Activated T-cell treated with anti-CD3 and anti-CD28 coated beads for 24 hours (primary cell): ENCODE measurements at places on chromosomes 6 and 20.
A peak's percentile ranks its signal among the peaks of the same experiment; 100 is the strongest.

- DNase-seq = peak; percentile 72
These were observed 60.7 kb downstream of the TNFAIP3 start for GRCh38 chr6:137927777-137928218.

DNA sequence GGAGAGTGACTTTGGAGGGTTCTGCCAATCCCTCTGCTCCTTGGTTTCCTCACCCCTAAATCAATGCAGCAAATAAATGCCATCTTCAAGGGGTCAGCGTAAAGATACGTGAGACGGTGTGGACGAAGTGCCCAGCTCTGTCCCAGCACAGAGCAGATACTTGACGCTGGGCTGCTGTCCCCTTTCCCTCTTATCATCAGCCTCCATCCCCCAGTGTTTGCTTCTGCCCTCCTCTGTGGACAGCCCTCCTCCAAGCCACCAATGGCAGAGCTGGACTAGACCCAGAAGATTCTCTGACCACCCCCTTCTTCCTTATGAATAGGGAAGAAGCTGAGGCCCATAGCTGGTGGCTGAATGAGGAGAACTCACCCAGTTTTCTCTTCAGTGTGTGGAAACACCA is 17.7 kb upstream of the PI16 start:
- DNase-seq = no peak

- no peak for DNase-seq
These were observed 21.2 kb upstream of the APMAP start for GRCh38 chr20:25013478-25014380.

- DNase-seq = no peak
These were observed 39.3 kb downstream of the BEND3 start for GRCh38 chr6:107075951-107076381.

GRCh38 chr6:53306819-53307347 is 41.9 kb downstream of the ELOVL5 start:
- DNase-seq = peak; percentile 17

DNA sequence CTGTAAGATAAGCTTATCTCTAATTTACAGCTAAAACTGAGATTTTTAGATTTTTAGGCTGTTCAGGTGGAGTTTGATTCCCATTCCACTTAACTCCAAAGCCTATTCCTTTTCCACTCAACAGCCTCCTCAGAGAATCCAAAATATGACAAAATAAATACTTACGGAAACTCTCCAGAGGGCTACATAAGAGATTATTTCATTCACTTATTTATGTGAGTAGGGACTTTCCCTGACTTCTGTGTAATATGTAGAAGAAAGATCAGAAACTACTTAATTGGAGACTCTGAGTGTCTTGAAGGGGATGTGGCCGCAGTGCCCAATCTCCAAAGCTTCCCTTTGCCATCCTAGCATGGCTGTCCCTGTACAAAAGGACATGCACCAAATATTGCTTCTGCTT is 72.1 kb upstream of the ISM1 start:
- no peak for DNase-seq

DNA sequence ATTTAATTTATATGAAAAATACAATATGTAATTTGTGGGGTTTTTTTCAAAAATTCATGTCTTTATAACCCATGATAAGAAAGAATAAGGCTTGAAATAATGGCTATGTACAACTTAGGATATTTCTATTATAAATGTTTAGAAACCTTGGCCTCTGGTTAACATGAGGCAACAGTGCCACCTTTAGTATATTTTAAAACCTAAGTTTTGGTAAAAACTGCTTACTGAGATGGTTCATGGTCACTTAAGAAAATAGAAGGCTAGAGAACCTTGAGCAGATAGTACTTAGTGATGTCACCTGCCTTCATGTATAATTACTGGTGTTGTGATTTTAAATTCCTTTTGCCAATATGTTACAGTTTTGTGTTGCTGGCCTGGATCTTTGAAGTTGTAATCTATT is 176.4 kb downstream of the ADGB start:
- DNase-seq = no peak

DNA sequence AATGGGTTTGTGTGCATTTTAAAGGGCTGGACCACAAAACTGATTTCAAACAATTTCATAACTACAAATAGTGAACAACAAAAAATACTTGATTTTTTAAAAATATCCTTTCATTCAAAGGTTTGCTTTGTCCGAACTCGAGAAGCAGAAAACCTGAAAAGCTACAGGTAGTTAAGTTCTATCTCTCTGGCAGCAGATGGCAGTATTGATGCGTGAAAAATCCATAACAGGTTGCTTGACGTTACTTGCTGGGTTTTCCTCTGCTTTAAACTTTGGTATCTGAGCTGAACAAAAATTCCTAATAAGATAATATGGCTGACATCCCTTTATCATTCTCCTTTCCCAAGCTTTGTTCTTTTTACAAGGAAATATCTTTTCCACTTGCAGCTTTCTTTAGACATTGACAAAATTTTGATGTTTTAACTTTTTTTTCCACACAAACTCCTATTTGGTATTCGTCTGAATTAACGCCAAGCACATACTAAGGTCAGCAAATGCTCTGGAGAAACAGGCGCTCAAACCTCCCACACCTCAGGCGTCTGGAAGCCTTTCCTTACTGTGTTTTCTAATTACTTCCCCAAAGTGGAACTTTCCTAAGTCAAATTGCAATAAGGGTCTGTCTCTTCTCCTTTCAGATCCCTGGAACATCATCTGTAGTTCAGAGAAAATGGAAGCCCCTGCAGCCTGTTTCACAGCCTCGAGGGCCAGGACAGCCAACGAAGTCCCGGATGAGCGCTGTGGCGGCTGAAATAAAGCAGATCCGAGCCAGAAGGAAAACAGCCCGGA is 50.3 kb upstream of the GFRAL start:
- no peak for DNase-seq

- no peak for DNase-seq
These were observed 209.4 kb upstream of the MCHR2 start for GRCh38 chr6:100203400-100203799.

GRCh38 chr20:23362392-23363256 is 642 bp downstream of the GZF1 start:
- no peak for DNase-seq

- DNase-seq = no peak
These were observed 218.1 kb downstream of the ERMARD start for GRCh38 chr6:169969372-169970099.

- DNase-seq = no peak
These were observed 67.8 kb downstream of the RNF182 start for GRCh38 chr6:13992417-13993055.

DNA sequence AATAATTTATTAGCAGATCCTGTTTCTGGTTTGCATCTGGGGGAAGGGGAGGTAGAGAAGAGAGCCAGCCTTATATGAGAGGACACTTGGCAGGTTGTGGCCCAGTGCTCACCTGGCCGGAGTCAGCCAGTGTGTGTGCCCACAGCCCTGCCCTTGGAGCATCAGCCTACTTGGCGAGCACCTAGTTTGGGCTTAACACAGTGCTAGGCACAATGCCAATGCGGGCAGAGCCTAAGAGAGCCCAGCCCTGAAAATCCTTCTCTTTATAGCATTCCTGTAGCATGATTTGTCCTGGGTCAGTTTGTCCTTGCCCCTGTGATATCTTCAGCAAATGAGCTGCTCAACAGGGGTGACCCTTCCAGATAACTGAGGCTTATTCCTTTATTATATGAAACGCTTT is 73.0 kb downstream of the SLX4IP start:
- no peak for DNase-seq

DNA sequence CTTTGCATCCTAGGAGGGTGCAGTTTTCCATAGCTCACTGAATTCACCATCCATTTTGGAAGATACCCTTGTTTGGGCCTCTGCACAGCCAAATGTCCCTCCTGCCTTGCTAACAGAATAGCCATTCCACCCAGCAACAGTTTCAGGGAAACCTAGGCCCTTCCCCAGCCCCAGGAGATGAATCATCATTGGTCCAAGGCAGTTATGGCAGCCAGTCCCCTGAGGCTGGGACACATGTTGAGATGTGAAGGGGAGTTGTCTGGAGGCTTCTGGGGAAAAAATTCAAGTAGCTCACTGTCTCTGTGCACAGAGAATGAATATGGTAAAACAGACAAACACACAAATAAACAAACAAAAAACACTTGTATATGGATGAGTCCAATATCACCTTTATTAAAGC is 17.4 kb upstream of the SIRPB2 start:
- DNase-seq = no peak

GRCh38 chr6:87944541-87944954 is 103.1 kb upstream of the SPACA1 start:
- no peak for DNase-seq

DNA sequence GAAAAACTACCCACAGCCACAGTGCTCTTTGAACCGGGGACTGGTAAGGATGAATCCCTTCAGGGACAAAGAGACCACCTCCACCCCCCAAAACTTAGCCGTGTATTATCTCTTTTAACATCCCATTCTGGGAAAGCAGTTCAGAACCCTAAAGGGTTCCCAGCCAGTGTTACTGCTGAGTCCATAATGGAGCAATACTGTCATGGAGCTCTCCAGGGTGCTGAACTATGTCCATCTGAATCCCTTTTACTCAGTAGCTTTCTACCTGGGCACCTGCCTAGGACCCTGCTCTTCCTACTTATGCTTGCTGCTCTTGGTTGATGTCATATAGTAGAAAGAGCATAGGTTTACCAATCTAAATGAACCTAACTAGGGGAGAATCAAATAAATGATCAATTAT is 22.3 kb upstream of the SAYSD1 start:
- no peak for DNase-seq

- DNase-seq = no peak
These were observed 34.5 kb upstream of the PCMTD2 start for GRCh38 chr20:64220891-64221527.

- no peak for DNase-seq
These were observed 40.5 kb downstream of the METTL24 start for GRCh38 chr6:110317646-110318045.

GRCh38 chr20:59821201-59821600 is 112.2 kb downstream of the SYCP2 start:
- no peak for DNase-seq

DNA sequence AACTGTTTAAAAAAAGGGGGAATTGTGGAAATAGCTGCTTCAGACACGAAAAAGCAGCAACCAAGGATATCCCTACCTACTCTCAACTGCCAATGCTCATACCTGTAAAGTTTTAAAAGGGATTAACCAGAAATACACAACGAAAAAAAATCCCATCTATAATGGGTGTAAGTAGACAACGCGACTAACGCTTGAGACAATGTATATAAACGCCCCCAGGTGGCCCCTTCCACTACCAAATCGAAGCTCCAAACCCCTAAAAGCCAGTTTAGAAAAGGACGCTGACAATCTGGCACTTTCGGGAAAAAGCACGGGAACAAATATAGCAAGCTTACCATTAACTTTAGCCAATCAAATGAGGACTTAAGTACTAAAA is 94.5 kb upstream of the BTN3A2 start:
- no peak for DNase-seq

DNA sequence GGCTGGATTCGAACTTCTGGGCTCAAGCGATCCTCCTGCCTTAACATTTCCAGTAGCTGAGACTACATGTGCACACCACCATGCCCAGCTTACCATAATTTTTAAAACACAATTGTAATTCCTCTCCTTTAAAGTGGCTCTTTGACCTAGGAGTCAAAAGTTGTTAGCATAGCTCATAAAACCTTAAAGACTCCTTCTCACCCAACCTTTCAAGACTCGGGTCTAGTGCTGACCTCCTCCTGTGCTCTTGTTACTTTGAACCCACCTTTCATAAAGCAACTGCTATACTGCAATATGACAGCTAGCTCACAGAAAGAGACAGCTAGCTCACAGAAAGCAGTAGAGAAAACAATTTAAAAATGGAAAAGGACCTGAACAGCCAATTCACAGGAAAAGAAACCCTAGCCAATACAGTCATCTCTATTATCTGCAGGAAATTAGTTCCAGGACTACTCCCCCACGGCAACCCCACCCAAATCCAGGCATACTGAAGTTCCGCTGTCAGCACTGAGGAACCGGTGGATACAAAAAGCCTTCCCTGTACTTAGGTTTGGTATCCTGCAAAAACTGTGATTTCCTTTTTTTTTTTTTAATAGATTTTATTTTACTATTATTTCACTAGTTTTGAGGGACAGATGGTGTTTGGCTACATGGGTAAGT is 20.3 kb downstream of the SSR1 start:
- no peak for DNase-seq

DNA sequence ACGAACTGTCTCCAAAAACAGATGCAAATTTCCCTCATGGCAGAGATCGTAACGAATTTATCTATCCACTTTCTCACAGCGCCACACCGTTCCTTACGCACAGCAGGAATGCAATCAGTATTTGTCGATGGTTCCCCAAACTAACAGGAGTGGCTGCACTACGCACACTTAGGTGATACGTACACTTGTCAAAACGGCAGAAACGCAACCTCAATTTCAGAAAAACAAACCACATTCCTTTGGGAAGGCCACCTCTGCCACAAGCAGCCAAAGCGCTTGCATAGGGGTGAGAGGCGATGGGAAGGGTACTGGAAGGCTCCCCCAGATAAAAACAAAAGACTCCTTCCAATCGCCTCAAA is 638 bp downstream of the MDN1 start:
- DNase-seq = no peak

DNA sequence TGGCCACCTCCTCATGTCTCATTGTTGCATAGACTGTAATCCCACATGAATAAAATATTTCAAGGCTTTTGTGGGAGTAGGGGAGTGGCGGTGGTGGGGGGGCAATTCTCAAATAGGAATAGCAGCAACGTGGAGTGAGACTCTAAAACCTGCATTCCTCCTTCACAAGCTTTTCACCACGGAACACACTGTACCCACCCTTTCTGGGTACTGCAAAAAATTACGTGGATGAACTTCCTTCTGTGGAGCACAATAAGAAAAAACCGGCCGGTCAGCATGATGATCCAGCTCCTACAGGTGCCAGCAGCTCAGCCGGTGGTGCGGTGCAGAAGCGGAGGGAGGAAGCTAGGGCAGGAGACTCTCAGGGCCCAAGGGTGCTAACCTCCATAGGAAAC is 930 bp upstream of the RRAGD start:
- DNase-seq = no peak

- DNase-seq = no peak
These were observed 2.9 kb upstream of the PKIG start for GRCh38 chr20:44579313-44580081.

DNA sequence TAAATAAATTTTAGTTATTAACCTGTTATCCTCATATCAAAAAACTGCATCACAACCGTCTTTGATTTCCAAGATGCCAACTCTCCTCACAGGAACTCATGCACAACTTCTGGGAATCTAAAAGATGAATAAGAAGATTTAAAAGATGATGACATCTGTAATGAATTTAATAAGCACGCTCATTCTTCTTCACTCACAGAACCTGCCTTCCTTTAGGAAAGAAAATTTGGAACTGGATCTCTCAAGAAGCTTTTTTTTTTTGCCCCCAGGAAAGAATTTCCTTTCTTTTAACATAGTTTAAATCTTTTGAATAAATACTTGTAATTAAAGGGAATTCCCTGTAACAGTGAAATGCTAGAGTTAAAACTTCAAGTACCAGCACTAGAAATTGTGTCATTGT is 161.5 kb downstream of the HIVEP2 start:
- no peak for DNase-seq

DNA sequence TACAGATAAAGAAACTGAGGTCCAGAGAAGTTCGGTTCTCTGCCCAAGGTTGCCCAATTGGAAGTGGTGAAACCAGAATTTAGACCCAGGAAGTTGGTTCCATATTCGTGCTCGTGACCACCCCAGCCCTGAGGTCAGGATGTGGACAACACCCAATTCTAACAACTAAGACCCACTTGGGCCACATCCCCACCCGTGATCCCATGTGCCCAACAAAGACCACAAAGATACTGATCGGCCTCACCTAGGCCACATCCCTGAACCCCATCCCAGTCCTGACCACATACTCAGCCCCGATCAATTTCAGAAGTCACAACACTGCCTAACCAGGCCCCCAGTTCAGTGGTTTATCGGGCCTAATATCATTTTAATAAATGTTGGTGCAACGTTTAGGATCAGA is 138.4 kb downstream of the PREX1 start:
- no peak for DNase-seq
